ENCODE measurements at places on chromosomes 16 and 17.

DNA sequence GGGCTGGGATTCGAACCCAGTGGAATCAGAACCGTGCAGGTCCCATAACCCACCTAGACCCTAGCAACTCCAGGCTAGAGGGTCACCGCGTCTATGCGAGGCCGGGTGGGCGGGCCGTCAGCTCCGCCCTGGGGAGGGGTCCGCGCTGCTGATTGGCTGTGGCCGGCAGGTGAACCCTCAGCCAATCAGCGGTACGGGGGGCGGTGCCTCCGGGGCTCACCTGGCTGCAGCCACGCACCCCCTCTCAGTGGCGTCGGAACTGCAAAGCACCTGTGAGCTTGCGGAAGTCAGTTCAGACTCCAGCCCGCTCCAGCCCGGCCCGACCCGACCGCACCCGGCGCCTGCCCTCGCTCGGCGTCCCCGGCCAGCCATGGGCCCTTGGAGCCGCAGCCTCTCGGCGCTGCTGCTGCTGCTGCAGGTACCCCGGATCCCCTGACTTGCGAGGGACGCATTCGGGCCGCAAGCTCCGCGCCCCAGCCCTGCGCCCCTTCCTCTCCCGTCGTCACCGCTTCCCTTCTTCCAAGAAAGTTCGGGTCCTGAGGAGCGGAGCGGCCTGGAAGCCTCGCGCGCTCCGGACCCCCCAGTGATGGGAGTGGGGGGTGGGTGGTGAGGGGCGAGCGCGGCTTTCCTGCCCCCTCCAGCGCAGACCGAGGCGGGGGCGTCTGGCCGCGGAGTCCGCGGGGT, at the start of gene CDH1:
TSS of gene CDH1 (plus strand) at position 247 of the 684 bp plus-strand sequence. CDS start at position 371, 124 bp downstream.
- no peak for DNase-seq

DNA sequence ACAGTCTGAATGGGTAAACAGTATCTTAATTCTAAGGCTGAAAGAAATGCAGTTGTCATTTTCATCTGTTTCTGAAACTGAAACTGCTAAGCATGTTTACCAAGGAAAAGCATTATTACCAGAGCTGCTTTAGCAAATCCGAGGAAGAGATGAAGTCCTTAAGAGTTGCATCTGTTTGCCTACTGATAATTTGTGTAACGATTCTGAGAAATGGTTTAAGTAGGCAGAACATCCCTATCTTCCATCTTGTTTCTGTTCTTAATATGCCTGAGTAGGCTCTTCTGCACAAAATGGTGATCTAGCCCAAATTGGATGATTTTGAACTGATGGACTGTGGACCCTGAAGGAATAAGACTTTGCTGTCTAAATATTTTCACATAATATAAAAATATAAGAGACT, 34.9 kb downstream of the NUP93 start:
- no peak for DNase-seq

- no peak for DNase-seq
These were observed 127.1 kb upstream of the HS3ST3A1 start for GRCh38 chr17:13728781-13729180.

- no peak for DNase-seq
These were observed 6.7 kb downstream of the CLUH start for GRCh38 chr17:2704890-2705248.

DNA sequence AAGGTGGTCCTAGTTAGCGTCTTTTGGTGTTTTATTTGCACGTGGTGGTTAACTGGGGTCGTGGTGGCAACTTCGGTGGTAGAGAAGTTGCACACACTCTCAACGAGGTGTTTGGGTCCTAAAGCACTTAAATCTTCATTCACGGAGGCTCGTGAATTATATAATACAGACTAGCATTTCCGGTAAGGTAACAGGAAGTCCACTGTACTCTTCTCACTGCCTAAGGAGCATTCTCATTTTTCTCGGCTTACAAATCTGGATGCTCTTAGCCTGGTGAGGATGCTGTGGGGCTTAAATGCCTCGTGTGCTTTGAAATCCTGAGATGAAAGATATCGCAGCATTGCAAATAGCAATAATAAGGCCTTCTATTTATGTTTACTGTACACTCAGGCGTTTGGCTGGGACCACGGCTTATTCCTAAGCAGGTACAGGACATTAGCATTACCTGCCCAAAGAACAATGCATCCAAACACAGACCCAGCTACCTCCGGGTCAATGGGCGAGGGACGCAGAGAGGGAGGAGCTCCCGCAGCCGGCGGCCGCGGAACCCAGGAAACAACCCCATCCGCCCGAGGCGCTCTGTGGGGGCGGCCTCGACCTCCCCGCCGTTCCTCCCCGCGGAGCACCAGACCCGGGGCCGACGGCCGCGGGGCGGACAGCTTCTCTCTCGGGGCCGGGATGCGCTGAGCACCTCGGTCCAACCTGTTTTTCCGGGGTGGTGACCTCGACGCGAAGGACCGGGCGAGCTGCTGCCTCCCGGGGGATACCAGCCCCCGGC, 856 bp downstream of the DNAJA2 start:
- DNase-seq: no peak

Data from NCI-H1048 (cell line).